ENCODE measurements at places on chromosomes 11 and 22. TPM values are rescaled to one million over a fixed set of nuclear protein-coding genes. Genes with fewer than 3 reads are reported as not detected.

Gene PICK1
- 45.4 TPM for total RNA-seq

Gene MIAT
- total RNA-seq, result 12.2 TPM

Gene ANO9
- total RNA-seq, result 66.6 TPM

Gene WNT11
- 18.2 TPM for total RNA-seq
